ENCODE measurements at places on chromosomes 1 and 21.

GRCh38 chr1:246297279-246298265 lies 209.5 kb downstream of the SMYD3 start:
- no peak for DNase-seq

GRCh38 chr1:204929487-204930154 lies 59.0 kb downstream of the NFASC start:
- DNase-seq, result no peak

DNA sequence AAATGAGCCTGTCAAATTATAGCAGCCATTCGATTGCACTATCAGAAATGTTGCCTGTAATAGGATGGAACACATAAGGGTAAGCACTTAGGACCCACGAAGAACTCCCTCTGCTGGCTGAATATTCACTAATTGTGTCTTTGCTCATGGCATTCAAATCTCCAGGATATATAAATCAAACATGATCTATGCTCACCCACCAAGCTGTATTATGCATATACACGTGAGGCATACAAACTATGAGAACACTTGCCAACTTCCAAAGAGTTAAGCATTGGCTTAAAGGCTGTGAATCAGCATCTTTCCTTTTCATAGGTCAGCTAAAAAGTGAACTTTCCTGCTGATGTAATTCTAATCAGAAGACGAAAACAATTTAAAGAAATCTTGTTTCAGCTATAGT lies 34.5 kb downstream of the TMPRSS15 start:
- DNase-seq, result no peak

DNA sequence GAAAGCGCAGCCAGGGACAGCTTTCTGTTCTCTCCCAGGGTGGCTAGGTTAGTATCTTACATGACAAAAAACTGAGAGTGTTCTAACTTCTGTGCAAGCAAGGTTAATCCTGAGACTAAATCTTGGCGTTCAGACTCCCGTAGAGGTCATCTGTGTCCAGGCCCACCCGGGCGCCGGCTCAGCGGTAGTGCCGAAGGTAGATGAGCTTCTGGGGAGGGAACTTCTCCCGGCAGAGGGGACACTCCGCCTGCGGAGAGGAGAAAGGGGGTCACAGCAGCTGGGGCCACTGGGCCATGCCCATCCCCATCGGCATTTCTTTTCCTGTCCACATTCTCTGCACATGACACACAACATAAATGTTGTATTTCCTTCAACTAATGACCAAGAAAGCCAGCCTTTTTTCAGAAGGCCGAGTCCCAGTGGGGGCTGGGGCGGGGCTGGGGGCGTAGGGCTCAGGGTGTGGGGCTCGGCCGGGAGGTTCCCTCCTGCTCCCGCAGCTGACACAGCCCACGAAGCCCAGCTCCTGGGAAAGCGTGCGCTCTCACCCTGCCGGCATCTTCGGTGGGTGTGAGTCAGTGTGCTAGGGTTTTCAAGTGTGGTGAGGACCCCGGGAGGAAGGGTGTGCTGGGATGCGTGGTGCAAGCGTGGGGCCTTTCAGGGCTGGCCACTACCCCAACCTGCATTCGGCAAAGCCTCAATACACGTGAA lies 6.6 kb downstream of the PEX10 start:
- no peak for DNase-seq

- no peak for DNase-seq
Observed at GRCh38 chr1:94579876-94580294, 38.3 kb upstream of the F3 start.

GRCh38 chr1:229885568-229886495 lies 181.2 kb upstream of the GALNT2 start:
- DNase-seq, result no peak

DNA sequence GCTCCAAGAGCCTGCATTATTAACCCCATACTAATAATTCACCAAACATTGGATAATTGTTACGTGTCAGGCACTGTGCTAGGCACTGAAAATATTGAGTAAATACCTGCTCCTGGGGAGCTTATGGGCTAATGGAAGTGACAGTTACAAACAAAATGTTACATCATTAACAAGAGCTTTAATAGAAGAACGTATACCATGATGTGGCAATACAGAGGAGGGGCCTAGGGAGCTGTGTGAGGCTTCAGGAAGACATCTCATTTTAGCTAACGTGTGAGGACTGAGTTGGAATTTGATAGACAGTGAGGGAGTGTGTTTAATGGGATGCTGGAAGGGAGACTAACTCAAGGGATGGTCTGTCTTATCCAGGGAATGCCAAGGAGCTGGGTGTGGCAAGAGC lies 16.5 kb upstream of the TSPAN2 start:
- DNase-seq, result no peak

GRCh38 chr1:224052772-224053171 lies 61.1 kb upstream of the FBXO28 start:
- no peak for DNase-seq

GRCh38 chr1:157091186-157091585 lies 8.4 kb downstream of the ETV3L start:
- no peak for DNase-seq

DNA sequence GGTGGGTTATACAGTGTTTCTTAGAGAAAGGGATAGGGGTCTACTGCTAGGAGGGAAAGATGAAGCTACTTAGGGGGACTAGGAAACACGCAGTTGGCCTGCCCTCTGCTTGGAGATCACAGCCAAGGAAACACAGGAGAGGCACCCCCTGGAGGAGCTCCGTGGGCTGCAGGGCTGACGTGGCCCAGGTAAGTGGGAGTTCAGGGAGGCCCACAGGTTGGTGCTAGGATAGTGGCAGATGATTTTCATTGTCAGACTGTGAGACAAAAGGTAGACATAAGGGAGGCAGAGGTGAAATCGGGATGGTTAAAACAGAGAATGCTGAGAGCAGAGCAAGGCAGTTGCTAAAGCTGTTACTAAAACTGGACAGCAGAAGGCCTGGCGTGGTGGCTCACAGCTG lies 463.0 kb downstream of the DSCAM start:
- DNase-seq, result no peak

- no peak for DNase-seq
Observed at GRCh38 chr1:155305881-155306391, 2.7 kb upstream of the FDPS start.

DNA sequence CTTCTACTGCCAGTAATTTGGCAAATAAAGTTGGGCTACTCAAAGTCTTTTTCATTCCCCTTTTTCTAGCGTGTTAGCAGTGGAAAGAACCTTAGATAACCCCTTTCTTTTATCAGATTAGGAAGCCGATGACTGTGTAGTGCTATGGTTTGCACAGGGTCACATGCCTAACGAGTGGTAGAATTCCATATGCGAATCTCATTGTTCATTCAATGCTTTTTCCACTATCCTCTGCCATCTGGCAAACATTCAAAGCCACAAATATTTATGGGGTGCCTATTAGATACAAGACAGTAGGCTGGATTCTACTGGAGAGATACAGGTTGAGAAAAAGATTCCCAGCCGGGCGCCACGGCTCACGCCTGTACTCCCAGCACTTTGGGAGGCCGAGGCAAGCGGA lies 14.9 kb upstream of the IER5 start:
- DNase-seq, result no peak

- DNase-seq, result no peak
Observed at GRCh38 chr1:114771992-114772391, 8.5 kb downstream of the SIKE1 start.

DNA sequence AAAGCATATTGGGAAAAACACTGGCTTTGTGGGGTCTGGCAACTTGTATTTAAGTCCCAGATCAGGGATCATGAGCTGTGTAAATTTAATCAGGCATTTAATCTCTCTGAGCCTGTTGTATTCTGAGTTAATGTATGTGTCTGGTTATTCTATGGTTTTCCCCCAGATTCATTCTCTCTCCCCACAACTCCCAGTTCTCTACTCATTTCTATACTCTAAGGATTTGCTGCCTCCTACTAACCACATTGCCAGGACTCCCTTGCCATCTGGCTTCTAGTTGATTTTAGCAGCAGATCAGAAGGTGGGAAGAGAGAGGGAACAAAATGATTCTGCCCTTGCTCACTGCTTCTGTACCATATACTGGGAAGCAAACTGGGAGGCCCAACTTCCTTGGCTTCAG lies 31.4 kb upstream of the S1PR1 start:
- no peak for DNase-seq

DNA sequence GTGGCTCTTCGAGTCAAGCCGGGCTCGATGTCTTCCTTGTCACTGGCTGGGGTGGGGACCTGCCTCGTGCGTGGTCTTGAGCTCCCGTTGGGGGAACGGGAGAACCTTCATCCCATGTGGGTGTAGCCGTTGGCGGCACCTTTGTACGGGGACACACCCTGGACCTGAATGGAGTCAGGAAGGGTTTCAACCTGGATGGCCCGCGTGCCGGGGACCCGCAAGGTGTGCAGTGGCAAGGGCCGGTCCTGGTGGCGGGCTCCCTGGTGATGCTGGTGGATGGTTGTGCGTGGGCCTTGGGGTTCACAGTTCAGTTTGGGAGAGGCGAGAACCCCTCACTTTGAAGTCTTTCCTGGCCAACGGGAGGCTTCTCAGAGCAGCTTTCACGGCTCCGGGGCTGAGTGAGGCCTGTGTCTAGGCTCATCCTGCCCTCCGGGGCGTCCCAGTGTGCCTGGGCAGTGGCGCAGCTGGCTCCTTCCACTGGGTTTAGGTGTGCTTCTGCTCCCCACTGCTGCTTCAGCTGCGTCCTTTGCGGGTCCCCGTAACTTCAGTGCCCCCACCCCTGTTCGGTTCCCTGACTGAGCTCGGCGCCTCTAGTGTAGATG lies 11.4 kb downstream of the SKI start:
- DNase-seq, result no peak

GRCh38 chr1:17521946-17522612 lies 17.4 kb upstream of the ARHGEF10L start:
- no peak for DNase-seq

- DNase-seq, result no peak
Observed at GRCh38 chr1:207300970-207301369, 20.5 kb upstream of the CD55 start.

GRCh38 chr1:204802401-204803175 lies 68.1 kb upstream of the NFASC start:
- no peak for DNase-seq

DNA sequence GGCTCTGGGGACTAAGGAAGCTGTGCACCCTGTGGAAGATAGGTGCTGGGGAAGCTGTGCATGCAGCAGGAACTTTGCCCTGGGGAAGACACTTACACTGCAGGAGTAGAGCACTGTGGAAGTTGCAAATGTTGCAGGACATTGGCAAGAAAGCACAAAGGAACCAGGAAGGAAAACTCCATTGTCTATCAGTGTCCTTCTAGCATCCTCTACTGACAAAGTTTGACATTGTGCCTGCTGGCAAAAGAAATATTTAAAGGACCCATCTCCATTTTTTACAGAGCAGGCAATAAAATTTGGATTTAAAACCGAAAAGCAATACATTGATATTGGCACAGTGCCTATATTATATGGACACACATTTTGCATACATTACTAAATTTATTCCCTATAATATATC lies 394.1 kb downstream of the PBX1 start:
- no peak for DNase-seq

DNA sequence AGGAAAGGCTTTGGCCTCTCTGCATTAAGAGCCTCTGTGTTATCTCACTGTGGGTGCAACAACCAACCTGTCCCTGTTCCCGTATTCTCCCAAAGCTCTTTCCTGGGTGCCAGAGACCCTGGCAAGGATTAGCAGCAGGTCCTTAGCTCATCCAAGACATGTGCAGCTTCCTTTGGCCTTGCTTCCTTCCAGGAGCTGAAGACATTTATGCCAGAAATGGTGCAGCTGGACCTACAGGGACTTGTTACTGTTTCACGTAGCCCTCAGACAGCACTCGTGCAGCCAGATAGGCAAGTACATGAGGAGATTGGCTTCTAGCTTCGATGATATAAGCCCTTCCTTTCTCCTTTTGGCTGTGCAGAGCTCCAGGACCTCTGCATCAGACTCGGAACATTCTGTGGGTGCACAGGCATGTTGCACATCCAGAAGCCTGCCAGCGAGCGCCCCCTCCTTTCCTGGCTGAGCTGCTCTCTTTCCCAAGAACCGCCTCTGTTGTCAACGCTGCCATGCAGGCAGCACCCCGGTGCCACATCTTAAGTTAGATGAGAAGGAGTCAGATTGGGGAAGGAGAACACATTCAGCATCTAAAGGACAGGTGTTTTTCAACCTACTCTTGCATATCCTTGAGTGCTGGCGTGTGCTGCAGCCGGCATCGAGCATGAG lies 284.5 kb upstream of the PLXNA2 start:
- DNase-seq, result no peak
